ENCODE measurements at places on chromosomes 3 and 15.

DNA sequence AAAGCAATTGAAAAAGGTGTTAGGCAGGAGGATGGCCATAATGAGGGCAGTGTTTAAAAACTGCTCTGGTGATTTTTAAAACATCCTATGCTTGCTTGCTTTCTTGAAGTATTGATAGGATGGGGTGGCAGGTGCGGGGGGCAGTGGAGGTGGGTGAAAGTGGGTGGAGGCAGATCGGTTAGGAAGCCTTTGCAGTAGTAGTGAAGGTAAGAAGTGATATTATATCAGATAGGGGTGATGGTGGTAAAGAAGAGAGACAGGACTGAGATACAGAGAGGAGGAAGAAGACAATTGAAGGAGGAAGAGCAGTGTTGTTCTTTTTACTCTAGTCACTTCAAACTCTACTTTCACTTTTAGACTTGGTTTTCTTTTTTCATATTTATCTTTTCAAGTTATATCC lies 11.1 kb downstream of the ZNF80 start:
- DNase-seq = no peak

DNA sequence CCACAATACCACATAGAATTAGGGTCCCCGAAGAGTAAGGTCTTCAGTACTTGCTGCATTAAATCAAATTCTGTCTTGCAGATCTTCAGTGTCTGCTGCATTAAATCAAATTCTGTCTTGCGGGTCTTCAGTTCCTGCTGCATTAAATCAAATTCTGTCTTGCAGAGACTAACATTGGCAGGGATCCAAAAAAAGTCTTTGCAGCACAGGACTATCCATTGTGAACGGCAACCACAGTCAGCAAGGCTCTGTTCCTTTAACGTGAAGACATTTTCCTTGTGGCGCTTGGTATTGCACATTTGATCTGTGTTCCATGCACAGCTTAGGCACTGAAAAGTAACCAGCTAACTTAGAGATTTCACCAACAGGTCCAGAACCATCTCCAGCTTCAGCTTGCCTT lies 46.8 kb upstream of the POMGNT2 start:
- no peak for DNase-seq

DNA sequence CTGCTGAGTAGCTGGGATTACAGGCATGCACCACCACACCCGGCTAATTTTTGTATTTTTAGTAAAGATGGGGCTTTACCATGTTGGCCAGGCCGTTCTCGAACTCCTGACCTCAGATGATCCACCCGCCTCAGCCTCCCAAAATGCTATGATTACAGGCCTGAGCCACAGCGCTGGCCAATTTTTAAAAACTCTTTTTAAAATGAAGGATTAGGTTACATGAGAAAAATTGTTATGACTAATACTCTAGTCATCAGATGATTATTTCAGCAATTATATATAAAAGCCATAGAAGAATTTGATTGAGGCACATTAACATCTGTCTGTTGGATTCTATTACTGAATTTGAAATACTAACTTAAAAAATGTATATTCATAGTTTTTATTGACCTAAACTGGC lies 134.1 kb upstream of the MNS1 start:
- DNase-seq = peak; percentile 2

DNA sequence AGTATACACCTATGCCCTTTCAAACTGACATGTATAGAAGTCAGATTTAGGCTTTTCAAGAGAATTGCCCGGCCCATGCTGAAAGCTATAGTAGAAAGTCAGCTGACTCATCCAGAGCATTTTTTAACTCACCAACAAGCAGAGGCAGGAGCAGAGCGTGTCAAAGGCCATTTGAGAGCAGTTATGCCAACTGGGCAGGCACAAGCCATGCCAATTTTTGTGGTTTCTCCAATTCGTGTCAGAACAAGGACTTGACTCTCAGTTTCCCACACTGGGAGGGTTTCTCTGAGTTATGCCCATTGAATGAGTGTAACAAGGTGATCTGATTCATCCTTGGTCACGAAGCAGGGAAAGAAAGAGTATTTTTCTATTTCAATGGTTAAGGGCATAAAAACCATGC lies 403.3 kb upstream of the THBS1 start:
- no peak for DNase-seq

GRCh38 chr3:72938471-72939265 lies 50.8 kb downstream of the GXYLT2 start:
- DNase-seq = peak; percentile 85

- DNase-seq = no peak
Measured at GRCh38 chr3:122079524-122080206, 24.5 kb downstream of the CD86 start.

DNA sequence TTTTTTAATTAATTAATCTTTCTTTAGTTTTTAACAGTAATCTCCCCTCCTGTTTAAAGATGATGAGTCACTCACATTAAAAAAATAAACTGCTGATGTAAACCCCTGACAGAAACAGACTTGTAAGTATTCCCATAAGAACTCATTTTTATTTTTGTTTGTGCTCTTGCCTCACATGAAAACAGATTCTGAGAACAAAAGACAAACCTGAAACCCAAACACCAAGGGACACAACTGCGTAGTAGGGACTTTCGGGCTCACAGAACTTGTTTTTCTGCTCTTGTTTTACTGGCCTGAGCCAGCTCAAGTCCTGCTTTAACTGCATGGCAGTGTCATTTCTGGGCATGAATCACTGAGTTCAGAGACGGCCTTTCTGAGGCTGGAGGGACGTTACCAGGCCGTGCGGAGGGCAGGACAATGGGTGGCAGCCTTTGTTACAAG lies 600.8 kb downstream of the FOXP1 start:
- DNase-seq = peak; percentile 73

DNA sequence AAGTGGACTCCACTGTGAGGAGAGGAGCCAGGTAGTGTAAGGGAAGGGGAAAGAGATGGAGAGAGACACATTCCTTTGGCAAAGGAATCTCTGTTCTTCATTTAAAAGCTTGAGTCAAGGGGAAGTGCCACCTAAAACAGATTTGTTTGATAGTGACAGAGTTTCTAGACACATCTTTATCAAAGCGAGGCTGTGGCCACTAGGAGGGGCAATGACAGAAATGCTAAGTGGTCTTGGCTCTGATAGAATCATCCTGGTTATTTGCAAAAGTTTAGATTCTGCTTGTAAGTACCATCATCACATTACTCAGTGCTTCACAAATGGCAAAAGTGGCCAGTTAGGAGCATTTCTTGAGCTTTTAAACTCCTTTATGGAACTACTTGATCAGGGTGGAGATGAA lies 261.4 kb downstream of the CNTN3 start:
- DNase-seq = no peak

DNA sequence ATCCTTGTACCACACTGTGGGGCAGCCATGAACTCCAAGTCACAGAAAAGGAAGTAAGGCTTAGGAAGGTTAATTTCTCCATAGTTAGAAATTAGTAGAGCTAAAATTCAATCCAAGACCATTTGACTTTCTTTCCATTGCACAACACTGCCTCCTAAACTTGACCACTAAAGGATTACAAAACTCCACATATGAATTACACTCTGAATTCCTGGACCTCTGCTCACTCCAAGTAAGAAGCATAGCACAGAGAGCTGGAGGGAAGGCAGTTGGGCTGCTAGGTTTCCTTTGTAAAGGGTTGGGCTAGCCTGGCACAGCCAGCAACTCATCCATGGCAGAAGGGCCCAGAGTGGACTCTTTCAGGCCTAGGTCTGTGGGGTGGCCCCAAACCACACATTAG lies 134.4 kb downstream of the MYLK start:
- peak; percentile 83 for DNase-seq

- peak; percentile 76 for DNase-seq
Measured at GRCh38 chr15:81410318-81410753, 36.3 kb upstream of the TMC3 start.

DNA sequence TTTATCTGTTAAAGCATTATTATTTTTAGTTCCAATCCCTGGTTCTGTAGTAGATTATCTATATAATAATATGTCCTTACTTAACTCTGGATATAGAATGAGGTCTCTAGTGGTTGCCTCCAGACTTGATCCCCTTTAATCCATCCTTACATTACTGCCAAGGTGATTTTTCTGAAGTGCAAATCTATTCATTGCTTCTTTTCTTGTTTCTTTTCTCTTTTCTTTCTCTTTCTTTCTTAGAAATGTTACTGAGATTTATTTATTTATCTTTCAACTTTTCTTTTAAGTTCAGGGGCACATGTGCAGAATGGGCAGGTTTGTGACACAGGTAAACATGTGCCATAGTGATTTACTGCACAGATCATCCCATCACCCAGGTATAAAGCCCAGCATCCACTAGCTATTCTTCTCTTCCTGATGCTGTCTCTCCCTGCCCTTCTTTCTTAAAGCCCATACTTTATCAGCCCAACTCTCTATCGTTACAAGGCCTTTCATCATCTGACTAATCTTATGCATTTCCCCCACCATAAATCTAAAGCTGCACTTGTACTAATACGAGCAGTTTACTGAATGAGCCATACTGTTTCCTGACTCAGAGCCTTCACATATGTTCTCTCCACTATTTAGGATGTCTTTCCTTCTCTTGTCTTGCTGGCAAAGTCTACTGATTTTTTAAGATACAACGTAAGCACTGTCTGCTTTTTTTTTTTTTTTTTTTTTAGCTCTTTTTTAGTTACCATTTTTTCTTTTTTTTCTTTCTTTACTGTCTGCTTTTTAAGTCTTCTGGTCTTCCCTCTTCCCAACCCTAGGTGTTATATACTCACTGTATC lies 4.6 kb downstream of the GLCE start:
- DNase-seq = no peak

- DNase-seq = no peak
Measured at GRCh38 chr3:111668326-111668725, 73.2 kb upstream of the ZBED2 start.

DNA sequence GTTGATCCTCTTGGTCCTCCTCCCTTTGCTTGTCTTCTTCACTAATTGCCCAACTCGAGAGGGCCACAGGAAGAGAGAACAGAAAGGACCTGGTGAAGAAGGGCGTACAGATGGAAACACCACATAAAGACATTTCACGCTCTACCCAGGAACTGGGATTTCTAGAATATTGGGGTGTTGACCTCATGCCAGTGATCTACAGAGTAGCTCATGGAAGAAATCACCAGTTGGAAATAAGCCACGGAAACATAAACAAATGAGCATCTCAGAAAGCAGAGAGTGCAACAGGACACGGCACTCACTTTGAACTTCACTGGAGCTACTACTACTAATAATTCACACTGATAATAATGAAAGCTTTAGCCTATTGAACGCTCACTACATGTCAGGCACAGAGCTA lies 84.6 kb upstream of the ARHGEF3 start:
- DNase-seq = no peak

GRCh38 chr15:35089551-35089950 lies 4.5 kb upstream of the NANOGP8 start:
- DNase-seq = no peak

GRCh38 chr3:168157099-168157700 lies 61.5 kb upstream of the GOLIM4 start:
- no peak for DNase-seq

- DNase-seq = no peak
Measured at GRCh38 chr3:108096532-108097321, 5.9 kb upstream of the CD47 start.

- DNase-seq = peak; percentile 83
Measured at GRCh38 chr15:90665288-90666134, 51.6 kb upstream of the BLM start.

DNA sequence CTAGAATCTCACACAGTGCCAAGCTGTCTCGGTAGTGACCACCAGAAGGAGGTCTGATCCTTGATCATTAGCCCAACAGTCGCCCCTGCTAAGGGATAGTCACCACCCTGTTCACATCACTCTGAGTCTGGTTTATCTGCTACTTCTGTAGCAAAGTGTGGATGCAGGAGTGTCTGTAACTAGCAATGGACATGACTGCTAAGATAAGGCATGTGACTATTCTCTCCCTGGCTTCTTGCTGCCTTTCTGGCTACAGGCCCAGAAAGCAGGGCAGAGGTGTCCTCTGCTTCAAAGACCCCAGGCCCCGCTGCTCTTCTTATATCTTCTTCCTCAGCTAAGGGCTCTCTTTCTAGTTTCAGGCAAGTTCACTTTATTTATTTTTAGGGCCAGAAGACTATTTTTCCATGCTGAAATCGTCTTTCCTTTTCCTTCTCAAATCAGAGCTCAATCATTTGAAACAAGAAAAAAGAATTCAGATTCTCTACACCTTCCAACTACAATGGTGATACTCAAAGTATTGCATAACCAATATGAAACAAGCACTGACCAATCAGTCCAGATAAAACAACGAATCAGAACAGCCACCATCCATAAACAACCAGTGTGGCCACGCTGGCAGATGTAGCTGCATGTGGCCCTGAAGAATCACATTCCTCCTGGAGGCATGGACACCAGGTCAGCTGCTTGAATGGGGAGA lies 8.0 kb upstream of the KNG1 start:
- DNase-seq = no peak

DNA sequence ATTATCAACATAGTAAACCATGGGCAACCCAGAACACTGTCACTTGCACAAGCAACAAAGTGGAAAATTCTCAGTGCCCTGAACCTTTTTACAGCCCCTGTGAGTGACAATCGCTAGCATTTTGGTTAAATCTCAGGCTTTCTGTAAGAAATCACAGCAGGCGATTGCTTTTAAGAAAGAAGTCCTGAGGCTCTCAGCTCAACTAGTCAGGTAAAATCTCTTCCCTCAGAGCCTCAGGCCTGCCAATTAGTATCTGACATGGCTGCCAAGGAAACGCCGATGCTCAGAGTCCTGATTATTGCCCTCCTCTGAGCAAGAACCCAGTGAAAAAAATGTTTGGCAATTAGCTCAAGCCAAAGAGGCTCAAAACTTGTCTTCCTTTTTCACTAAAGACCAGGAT lies 530.8 kb downstream of the DIPK2A start:
- DNase-seq = no peak

DNA sequence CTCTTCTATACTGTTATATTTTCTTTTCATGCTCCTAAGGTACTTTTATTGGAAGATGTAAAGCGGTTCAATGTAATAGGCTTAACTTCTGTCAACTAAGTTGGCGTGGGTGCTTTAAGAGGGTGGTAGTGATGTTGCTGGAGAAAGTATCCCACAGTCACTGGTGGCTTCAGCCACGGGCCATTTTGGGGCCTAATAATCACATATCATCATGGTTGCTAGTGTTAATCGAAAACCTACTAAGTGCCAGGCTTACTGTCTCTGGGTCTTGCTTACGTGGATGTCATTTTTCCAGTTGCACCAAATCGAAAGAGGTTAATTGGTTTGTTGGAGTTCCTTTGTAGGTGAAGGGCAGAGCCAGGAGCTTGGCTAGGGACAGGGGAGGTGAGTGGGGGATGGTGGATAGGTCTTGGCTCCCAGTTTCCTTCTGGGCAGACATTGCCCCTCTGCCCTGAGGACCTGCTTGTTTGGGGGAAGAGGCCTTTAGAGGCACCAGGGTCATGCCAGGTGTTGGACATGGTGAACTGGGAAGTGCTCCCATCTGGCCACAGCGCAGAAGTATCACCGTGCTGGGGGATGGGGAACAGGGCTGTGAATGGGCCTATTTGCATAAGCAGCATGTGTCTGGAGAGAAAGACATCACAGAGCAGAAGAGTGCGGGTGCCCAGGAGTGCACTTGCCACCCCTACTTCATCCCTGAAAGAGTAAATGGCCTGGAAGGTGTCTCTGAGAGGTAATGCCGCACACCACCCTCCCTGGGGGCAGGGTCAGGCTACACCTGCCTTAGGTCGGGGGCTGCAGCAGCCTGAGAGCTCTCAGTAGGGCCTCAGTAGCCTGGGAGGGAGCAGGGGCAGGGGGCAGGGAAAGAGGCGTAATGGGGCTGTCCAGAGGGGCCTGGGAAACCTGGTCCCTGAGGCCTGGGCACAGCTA lies 62.4 kb upstream of the POLG start:
- DNase-seq = no peak

Measured in AG08395 (cell line).